Ammon's horn (tissue), 1 donor: ENCODE measurements at places on chromosomes 4 and X.
A peak's percentile ranks its signal among the peaks of the same experiment; 100 is the strongest.

- DNase-seq: no peak
Measured at GRCh38 chr4:85610450-85610849, 135.5 kb downstream of the ARHGAP24 start.

DNA sequence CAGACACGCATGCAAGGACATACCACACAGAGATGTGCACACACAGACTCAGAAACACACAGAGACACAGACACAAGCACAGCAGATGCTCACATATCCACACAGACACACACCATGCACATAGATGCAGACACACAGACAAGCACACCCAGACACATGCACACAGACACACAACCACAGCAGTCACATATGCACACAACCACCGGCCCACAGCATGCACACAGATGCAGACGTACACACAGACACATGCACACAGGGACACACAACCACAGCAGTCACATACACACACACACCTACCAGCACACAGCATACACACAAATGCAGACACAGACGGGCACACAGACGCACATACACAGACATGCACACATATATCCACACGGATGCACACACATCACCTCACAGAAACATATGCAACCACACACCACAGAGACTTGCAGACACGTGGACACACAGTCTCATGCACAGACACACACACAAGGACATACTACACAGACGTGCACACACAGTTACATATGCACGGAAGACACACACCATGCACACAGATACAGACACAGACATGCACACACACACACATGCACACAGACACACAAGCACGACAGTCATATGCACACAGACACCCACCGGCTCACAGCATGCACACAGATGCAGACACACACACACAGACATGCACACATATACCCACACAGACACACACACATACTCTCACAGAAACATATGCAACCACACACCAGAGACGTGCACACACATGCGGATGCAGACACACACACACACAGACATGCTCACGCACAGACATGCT lies 25.2 kb upstream of the SLC25A6 start:
- no peak for DNase-seq

- no peak for DNase-seq
Measured at GRCh38 chr4:108731006-108731405, 31.8 kb downstream of the ETNPPL start.

GRCh38 chr4:30462445-30463090 lies 257.6 kb upstream of the PCDH7 start:
- no peak for DNase-seq

DNA sequence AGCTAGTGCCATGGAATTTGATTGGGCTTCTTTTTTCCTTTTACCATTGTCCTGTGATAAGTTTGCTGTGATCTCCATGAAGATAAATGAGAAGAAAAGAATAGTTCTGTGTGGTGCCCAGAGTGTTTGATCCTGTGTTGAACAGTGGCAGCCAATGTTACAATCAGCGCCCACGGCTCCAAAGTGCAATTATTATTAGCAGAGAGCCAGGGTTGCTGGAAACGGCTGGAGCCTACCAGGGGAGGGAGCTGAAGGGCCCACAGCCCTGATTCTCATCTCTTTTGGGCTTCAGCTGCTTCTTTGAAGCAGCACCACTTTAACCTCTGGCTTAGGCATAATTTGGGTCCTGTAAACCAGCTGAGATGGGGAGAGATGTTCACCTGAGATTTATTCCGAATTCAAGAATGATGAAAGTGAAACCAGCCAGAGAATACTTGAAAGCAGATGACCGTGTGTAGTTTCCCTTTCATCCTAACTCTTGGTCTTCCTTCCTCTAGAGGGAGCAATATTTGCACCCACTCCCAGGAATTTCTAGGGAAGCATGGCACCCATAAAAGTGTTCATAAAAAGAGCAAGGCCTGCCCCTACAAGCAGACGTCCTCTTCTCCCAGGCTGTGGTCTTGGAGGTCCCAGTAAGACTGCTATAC lies 298.3 kb downstream of the EVC2 start:
- peak; percentile 21 for DNase-seq

GRCh38 chr4:124060261-124060918 lies 652.1 kb downstream of the ANKRD50 start:
- DNase-seq: peak; percentile 58

DNA sequence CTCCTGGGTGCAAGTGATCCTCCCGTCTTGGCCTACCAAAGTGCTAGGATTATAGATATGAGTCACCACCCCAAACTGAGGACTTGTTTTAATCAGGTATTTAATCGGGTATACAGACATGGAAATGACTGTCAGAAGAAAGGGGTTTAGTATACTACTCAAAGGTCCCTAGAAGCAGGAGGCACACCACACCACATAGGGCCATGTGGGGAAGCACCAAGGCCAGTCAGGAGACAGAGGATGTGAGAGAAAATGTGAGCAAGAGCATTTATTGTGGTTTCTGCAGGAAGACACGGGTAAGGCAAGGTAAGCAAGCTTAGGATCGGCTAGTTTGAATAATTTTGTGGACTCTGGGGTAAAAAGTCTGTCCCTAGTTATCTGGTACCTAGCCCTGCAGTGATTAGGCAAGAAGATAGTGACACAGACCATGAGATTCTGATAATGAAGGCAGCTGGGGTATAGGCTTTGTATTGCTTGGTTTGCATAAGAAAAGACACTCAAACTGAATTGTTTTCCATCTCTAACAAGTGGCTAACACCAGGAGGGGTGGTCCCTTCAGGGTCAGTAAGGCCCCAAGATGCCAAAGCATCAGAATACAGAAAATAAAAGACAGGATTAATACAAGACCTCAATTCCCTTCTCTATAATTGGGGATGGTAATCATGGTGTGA lies 408.8 kb upstream of the F9 start:
- no peak for DNase-seq

GRCh38 chr4:112519689-112520597 lies 4.0 kb upstream of the NEUROG2 start:
- no peak for DNase-seq

- no peak for DNase-seq
Measured at GRCh38 chr4:6104541-6105130, 86.4 kb upstream of the C4orf50 start.

DNA sequence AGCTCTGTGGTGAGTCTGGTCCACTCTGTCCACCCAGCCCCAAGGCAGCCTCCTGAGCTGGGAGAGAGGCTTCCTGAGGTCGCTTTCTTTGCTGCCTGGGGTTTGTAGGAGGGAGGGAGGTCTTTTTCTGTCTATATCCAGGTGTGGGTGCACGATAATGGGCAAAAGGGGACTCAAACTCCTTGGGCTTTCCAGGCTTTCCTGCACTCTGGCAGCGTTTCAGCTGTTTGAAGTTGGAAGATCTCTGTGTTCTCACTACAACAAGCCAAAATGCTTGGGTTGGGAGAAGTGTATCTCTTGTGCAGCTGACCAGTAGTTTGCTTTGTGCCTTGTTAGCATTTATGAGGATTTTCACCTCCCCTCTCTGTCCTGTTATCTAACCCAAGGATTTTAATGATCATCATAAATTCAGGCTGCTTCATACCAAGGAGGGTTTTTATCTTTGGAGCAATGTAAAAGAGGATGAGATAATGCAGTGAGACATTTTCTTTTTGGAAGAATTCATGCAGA lies 126.3 kb downstream of the REPS2 start:
- DNase-seq: no peak
